ENCODE measurements at places on chromosomes 4 and X. TPM values are rescaled to one million over a fixed set of nuclear protein-coding genes. Genes with fewer than 3 reads are reported as not detected.

The SLC26A1 gene
- not detected for total RNA-seq

The PIR gene
- total RNA-seq = 12.2 TPM

The NDP gene
- 0.51 TPM for total RNA-seq

The KDM5C gene
- 77.8 TPM for total RNA-seq

The TSC22D3 gene
- total RNA-seq = 187 TPM

The ZXDA gene
- total RNA-seq = 5.0 TPM

The NDNF gene
- total RNA-seq = 2.0 TPM

The TMPRSS11E gene
- total RNA-seq = not detected

The NOX1 gene
- total RNA-seq = not detected

The RIPPLY1 gene
- not detected for total RNA-seq

The FANCB gene
- 1.6 TPM for total RNA-seq

The GRIA3 gene
- total RNA-seq = 4.9 TPM

The PCSK1N gene
- 2.4 TPM for total RNA-seq

The BTK gene
- total RNA-seq = 11.5 TPM

The MGARP gene
- 2.1 TPM for total RNA-seq

The MMAA gene
- total RNA-seq = 5.8 TPM

The SRPX gene
- total RNA-seq = 228 TPM

The CACNA1F gene
- 0.09 TPM for total RNA-seq

The CABS1 gene
- not detected for total RNA-seq

The KIAA1210 gene
- not detected for total RNA-seq

The CT45A1 gene
- total RNA-seq = not detected

The NEIL3 gene
- total RNA-seq = 0.24 TPM

The EDA2R gene
- 3.9 TPM for total RNA-seq

The PHKA1 gene
- 7.9 TPM for total RNA-seq

The SCRG1 gene
- 61.8 TPM for total RNA-seq

The SHOX gene
- total RNA-seq = not detected

The SPANXD gene
- not detected for total RNA-seq

The CLDN22 gene
- not detected for total RNA-seq

The RTL3 gene
- total RNA-seq = 1.7 TPM

The CISD2 gene
- 15.3 TPM for total RNA-seq

The GATA1 gene
- 0.42 TPM for total RNA-seq

The MAGED4B gene
- total RNA-seq = 6.3 TPM

The ZCCHC12 gene
- total RNA-seq = 0.23 TPM

The SYTL5 gene
- 0.09 TPM for total RNA-seq

The ITM2A gene
- 129 TPM for total RNA-seq

The BEX2 gene
- total RNA-seq = not detected

The AFAP1 gene
- 45.3 TPM for total RNA-seq

The IL2RG gene
- 2.6 TPM for total RNA-seq

The HSFX4 gene
- not detected for total RNA-seq

The USP17L24 gene
- not detected for total RNA-seq

The UGT2B15 gene
- not detected for total RNA-seq

The TSPAN7 gene
- 40.1 TPM for total RNA-seq

The ADAM29 gene
- total RNA-seq = not detected

The CYBB gene
- total RNA-seq = 31.4 TPM

The BRS3 gene
- total RNA-seq = not detected

The ZCCHC18 gene
- 2.5 TPM for total RNA-seq

The ZNF732 gene
- 0.23 TPM for total RNA-seq

The MAGED4 gene
- total RNA-seq = 5.9 TPM

The PAGE1 gene
- total RNA-seq = not detected

The MAGEA10 gene
- not detected for total RNA-seq

The NUDT11 gene
- 2.7 TPM for total RNA-seq

The WNK3 gene
- 4.1 TPM for total RNA-seq

The MAGEA2 gene
- total RNA-seq = not detected

The PPM1K gene
- total RNA-seq = 31.6 TPM

The COX7B gene
- total RNA-seq = 276 TPM

The TLR2 gene
- total RNA-seq = 39.8 TPM

Measured in posterior vena cava (tissue), 2 donors.